ENCODE measurements at places on chromosomes 3 and 15. TPM values are rescaled to one million over a fixed set of nuclear protein-coding genes. Genes with fewer than 3 reads are reported as not detected.

- peak; percentile 8 for DNase-seq
These were observed 50.1 kb upstream of the CRTC3 start for GRCh38 chr15:90479656-90480055.

CPLX3 gene
- not detected for polyA plus RNA-seq

- DNase-seq = peak; percentile 58
These were observed 19.9 kb upstream of the PDE8A start for GRCh38 chr15:84961707-84962106.

- no peak for DNase-seq
These were observed 29.4 kb upstream of the MCCC1 start for GRCh38 chr3:183128709-183129108.

GRCh38 chr15:71639471-71639870 is 170.9 kb upstream of the NR2E3 start:
- no peak for DNase-seq

DNA sequence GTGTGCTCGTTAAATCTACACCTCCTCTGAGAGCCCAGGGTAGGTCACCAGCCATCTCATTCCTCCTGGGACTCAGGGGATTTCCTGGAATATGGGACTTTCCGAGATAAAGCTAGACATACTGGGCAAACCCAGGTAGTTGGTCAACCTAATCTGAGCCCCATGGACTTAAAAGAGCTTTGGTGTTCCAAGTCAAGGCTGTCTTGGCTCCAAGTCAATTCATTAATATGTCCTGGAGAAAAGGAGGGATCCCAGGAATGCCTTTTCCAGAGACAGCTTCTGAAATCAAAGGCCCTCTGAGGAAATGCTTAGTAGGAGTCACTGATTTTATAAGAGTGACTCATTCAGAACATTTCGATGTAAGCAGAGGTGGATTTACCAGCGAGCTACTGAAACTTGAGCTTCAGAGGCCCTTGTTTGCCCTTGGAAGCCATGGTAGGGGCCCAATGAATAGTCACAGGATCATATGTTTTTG is 137.3 kb upstream of the UBE2E1 start:
- DNase-seq = peak; percentile 94

All from IMR-90 (cell line).